ENCODE measurements at places on chromosomes 5 and 9. TPM values are rescaled to one million over a fixed set of nuclear protein-coding genes. Genes with fewer than 3 reads are reported as not detected.
A peak's percentile ranks its signal among the peaks of the same experiment; 100 is the strongest.

GRCh38 chr9:7613931-7614330 lies 185.6 kb downstream of the DMAC1 start:
- no peak overlapping the region for H3K4me3 ChIP-seq
- no peak for DNase-seq
- no peaks in the 10 kb centered on the region for H3K36me3 ChIP-seq
- no peaks in the 10 kb centered on the region for H3K4me1 ChIP-seq
- H3K27me3 ChIP-seq: no peaks in the 10 kb centered on the region

GRCh38 chr9:95381221-95381620 lies 63.7 kb upstream of the FANCC start:
- H3K27me3 ChIP-seq: peaks cover 4% of the 10 kb centered on the region
- H3K27ac ChIP-seq: no peak overlapping the region
- H3K4me1 ChIP-seq: no peaks in the 10 kb centered on the region
- DNase-seq: no peak
- H3K4me3 ChIP-seq: no peak overlapping the region

- no peak overlapping the region for H3K27ac ChIP-seq
- DNase-seq: no peak
- H3K4me3 ChIP-seq: no peak overlapping the region
- H3K27me3 ChIP-seq: no peaks in the 10 kb centered on the region
Observed at GRCh38 chr9:82108474-82108873, 119.9 kb downstream of the SPATA31D1 start.

- H3K27me3 ChIP-seq: no peaks in the 10 kb centered on the region
- peak; percentile 53 for DNase-seq
- no peak overlapping the region for H3K4me3 ChIP-seq
- peak overlapping the region; percentile 78 for H3K27ac ChIP-seq
- peaks cover 92% of the 10 kb centered on the region for H3K4me1 ChIP-seq
Observed at GRCh38 chr5:142872795-142873194, 102.6 kb downstream of the ARHGAP26 start.

DNA sequence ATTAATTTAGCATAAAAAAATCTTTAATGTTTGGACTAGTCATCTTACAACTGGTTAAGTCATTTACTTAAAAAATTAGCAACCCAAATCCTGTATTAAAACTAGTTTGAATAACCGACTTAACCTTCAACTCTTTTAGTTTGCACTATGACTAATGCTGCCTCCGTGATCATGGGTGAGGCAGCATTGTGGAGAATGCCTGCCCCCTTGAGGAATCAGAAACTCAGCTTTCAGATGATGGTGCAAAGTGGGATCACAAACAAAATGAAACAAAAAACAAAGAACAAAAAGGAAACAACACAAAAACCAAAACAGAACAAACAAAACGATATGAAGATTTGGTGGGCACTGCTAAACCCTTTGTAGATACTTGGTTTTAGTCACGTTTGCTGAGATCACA lies 127.0 kb upstream of the PALM2AKAP2 start:
- no peaks in the 10 kb centered on the region for H3K4me1 ChIP-seq
- no peaks in the 10 kb centered on the region for H3K36me3 ChIP-seq
- no peak overlapping the region for H3K27ac ChIP-seq
- peak; percentile 45 for DNase-seq
- no peak overlapping the region for H3K4me3 ChIP-seq
- no peaks in the 10 kb centered on the region for H3K27me3 ChIP-seq

- H3K4me3 ChIP-seq: no peak overlapping the region
- H3K36me3 ChIP-seq: no peaks in the 10 kb centered on the region
- no peaks in the 10 kb centered on the region for H3K27me3 ChIP-seq
- no peaks in the 10 kb centered on the region for H3K4me1 ChIP-seq
- H3K27ac ChIP-seq: no peak overlapping the region
Observed at GRCh38 chr9:88503845-88504764, 30.9 kb upstream of the NXNL2 start.

GRCh38 chr9:117403848-117404247 lies 11.0 kb downstream of the ASTN2 start:
- H3K36me3 ChIP-seq: no peaks in the 10 kb centered on the region
- no peak overlapping the region for H3K27ac ChIP-seq
- H3K4me1 ChIP-seq: peaks cover 9% of the 10 kb centered on the region

GRCh38 chr9:125486576-125486975 lies 220.4 kb downstream of the MAPKAP1 start:
- peaks cover 22% of the 10 kb centered on the region for H3K4me1 ChIP-seq
- no peak overlapping the region for H3K27ac ChIP-seq
- H3K4me3 ChIP-seq: no peak overlapping the region
- peaks cover 2% of the 10 kb centered on the region for H3K36me3 ChIP-seq
- DNase-seq: no peak

DNA sequence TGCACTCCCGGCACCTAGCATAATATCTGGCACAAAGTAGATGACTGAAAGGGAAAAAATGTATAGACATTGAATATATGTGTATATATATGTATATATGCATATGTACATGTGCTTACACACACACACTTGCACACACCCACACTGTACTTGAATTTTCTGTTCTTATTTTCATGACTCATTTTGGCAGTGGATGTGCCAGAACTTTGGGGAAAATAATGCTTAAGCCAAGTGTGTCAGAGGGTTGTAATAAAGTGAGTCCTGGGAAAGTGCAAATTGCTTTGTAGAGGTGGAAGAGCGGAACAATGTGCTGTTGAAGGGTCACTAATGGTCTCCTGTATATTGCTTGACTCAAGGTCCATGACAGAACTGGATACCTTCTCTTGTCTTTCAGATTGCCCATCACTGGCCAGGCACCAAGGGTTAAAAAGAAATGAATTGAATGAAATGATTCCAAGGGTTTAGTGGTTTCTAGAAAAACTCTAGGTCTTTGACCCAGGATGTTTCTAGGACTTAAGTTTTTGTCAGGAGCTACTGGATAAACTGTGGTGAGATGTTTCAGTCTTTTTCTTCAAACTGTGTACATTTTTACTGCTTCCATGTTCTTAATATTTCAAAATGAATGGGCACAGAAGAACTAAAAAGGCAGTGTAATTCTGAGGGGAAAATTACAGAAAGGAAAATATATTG lies 129.9 kb upstream of the MOCS2 start:
- H3K4me3 ChIP-seq: no peak overlapping the region
- no peaks in the 10 kb centered on the region for H3K27me3 ChIP-seq
- no peaks in the 10 kb centered on the region for H3K4me1 ChIP-seq
- H3K36me3 ChIP-seq: no peaks in the 10 kb centered on the region

DNA sequence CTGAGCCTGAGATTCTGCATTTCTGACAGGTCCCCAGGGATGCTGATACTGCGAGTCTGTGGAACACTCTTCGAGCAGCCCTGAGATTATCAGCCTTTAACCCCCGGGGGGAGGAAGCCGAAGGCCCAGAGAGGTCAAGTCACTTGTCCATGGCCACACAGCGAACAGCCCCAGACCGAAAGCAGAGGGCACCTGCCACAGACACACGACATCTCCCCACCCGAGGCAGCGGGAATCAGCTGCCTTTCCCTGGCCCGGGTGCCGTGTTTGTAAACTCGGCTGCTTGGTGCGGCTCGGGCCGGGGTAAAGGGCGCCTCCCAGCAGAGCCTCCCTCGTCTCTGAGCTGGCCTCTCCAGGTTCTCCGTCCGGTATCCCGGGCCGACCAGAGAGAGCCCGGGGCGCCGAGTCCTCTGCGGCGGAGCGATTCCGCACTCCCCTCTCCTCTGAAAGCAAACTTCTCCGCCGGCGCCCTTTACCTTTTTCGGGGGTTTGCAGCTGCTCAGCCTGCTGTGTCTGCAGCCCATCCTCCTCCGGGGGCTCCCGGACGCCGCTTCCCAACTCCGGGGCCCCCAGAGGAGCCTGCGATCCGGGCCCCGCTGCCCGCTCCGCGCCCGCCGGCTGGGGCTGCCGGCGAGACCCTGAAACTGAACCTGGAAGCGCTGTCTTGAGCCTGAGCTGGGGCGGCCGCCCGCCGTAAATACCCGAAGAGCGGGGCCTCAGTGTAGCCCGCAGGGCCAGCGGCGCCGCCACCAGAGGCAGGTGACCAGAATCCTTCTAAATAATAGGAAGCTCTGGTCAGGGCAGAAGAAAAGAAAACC lies at the start of gene CCDC69:
Gene CCDC69 (minus strand): TSS at position 646 of the 818 bp plus-strand sequence. CDS start 122 bp downstream, at position 524.
- H3K4me1 ChIP-seq: peaks cover 20% of the 10 kb centered on the region
- peak within 1 kb of the TSS; percentile 80 for H3K27ac ChIP-seq
- DNase-seq: peak; percentile 78
- no peaks in the 10 kb centered on the region for H3K36me3 ChIP-seq
- H3K27me3 ChIP-seq: no peaks in the 10 kb centered on the region

DNA sequence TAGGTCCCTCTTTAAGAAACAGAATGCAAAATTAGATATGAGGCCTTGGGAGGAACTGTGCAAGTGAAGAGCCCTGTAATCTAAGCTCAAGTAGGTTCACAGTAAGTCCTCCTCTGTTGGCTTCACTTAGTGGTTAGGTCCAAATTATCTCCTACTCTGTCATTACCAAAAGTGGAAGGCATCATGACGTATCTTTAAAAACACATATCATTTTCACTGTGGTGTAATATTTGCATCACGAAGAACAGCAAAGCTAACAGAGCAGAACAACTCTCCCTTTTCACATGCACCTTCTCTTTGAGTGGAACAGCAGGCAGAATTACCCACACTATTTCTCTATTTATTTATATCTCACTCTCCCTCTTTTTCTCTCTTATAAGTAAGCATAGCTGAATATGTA lies 240.5 kb upstream of the CCNH start:
- no peak overlapping the region for H3K27ac ChIP-seq
- no peaks in the 10 kb centered on the region for H3K27me3 ChIP-seq
- H3K36me3 ChIP-seq: no peaks in the 10 kb centered on the region

GRCh38 chr5:90050103-90050502 lies 359.5 kb downstream of the CETN3 start:
- no peak overlapping the region for H3K4me3 ChIP-seq
- no peaks in the 10 kb centered on the region for H3K36me3 ChIP-seq
- no peak for DNase-seq
- no peaks in the 10 kb centered on the region for H3K4me1 ChIP-seq

DNA sequence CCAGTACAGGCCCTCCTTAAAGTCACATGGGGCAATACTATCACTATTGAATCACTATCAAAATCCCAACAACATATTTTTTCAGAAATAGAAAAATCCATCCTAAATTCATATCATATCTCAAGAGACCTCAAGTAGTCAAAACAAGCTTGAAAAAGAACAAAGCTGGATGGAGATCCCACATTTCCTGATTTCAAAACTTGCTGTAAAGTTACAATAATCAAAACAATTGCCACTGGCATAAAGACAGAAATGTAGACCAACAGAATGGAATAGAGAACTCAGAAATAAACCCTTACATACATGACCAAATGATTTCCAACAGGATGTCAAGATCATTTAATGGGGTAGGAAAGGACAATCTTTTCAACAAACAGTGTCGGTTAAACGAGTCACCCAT lies 41.3 kb upstream of the CDKN2AIPNL start:
- no peak overlapping the region for H3K27ac ChIP-seq
- H3K4me3 ChIP-seq: no peak overlapping the region
- DNase-seq: no peak
- no peaks in the 10 kb centered on the region for H3K4me1 ChIP-seq
- H3K36me3 ChIP-seq: no peaks in the 10 kb centered on the region
- H3K27me3 ChIP-seq: no peaks in the 10 kb centered on the region

- H3K4me1 ChIP-seq: no peaks in the 10 kb centered on the region
- H3K36me3 ChIP-seq: peaks cover 28% of the 10 kb centered on the region
- no peak overlapping the region for H3K4me3 ChIP-seq
- H3K27me3 ChIP-seq: no peaks in the 10 kb centered on the region
- no peak for DNase-seq
Observed at GRCh38 chr9:35366627-35367026, 123.3 kb upstream of the RUSC2 start.

DNA sequence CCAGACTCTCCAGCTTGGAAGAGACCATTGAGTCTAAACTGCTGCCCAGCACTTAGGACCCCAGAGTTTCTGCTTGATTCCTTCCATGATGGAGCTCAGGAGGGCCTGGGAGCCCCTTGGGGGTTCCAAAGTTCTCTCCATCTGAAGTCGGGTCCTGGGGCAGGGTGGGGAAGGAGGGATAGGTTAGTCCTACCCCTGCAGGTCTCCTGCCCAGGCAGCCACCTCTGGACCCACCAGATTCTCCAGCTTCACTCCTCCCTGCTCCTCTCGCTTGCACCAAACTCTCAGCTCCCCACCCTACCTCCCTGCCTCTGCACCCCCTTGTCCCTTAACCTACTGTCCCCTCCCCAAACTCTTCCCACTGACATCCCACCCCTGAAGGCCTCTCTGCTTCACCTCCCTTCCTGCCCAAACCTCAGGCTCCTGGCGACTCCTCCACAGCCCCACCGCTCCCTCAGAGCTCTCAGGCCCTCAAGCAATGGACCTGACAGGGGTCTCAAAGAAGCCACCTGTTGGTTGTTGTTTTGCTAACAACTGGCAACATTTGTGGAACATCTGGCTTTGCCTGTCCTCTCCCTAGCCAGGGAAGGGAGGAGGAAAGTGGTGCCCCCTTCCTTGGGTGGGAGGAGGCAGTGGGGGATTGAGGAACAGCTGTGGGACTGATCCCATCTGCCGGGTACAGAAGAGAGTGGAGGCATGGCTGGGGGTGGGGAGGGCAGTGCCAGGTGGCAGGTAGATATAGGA lies 137.5 kb downstream of the RGS3 start:
- H3K27me3 ChIP-seq: no peaks in the 10 kb centered on the region
- no peak overlapping the region for H3K4me3 ChIP-seq
- H3K27ac ChIP-seq: peak overlapping the region; percentile 12
- H3K4me1 ChIP-seq: peaks cover 63% of the 10 kb centered on the region

DNA sequence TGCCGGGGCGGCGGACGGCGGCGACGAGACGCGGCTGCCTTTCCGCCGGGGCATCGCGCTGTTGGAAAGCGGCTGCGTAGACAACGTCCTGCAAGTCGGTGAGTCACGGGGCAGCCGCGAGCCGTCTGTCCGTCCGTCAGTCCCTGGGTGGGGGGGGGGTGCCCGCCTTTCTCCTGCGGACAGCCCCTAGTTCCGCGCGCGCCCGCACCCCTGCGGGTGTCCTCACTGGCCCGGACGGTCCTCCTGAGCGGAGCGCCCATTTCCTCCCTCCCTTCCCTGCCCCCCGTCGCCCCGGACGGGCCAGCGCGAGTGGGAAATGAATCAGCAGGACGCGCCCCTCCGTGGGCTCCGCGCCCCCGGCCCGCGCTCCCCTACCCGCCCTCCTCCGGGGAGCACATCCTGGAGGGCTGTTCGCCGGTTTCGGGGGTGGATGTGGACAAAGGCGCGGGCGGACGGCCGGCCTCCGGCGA lies 828 bp downstream of the ZSWIM6 start:
- no peaks in the 10 kb centered on the region for H3K36me3 ChIP-seq
- peaks cover 24% of the 10 kb centered on the region for H3K4me1 ChIP-seq
- H3K27me3 ChIP-seq: no peaks in the 10 kb centered on the region
- peak; percentile 85 for DNase-seq

DNA sequence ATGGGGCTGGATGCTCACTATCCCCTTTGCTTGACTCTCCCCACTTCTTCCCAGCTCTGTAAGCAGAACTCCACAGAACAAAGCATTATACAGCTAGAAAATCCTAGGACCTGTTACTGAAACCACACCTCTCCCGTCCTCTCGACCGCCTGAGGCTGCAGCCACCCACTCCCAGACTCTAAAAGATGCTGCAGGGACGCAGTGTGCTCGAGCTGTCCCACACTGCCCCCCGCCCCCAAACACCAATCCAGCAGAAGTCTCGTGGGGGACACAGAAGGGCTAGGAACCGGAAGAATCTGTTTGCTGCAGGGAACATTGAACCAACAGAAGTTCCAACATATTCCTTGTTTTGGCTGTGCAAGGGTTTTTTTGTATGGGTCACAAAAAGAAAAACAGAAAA lies 7.6 kb downstream of the CAMK2A start:
- no peak overlapping the region for H3K4me3 ChIP-seq
- H3K4me1 ChIP-seq: no peaks in the 10 kb centered on the region
- no peaks in the 10 kb centered on the region for H3K27me3 ChIP-seq
- no peaks in the 10 kb centered on the region for H3K36me3 ChIP-seq
- DNase-seq: no peak

N4BP3 gene
- 2.7 TPM for total RNA-seq

PCDHA12 gene
- 2.2 TPM for total RNA-seq

MEGF10 gene
- not detected for total RNA-seq

ABHD17B gene
- 16.5 TPM for total RNA-seq

Data from stomach (tissue), 19 donors.